ENCODE measurements at places on chromosomes 3 and 15. TPM values are rescaled to one million over a fixed set of nuclear protein-coding genes. Genes with fewer than 3 reads are reported as not detected.

The STOML1 gene
- 20.4 TPM for polyA plus RNA-seq

The CFAP20DC gene
- polyA plus RNA-seq, result 1.8 TPM

The SOX14 gene
- polyA plus RNA-seq, result not detected

The P2RY1 gene
- polyA plus RNA-seq, result not detected

The ZNF445 gene
- 2.9 TPM for polyA plus RNA-seq

The HIGD2B gene
- not detected for polyA plus RNA-seq

The GNAT1 gene
- polyA plus RNA-seq, result not detected

The GOLGA6B gene
- polyA plus RNA-seq, result 0.03 TPM

The WDR93 gene
- 0.57 TPM for polyA plus RNA-seq

The GATA2 gene
- polyA plus RNA-seq, result 5.5 TPM

The SCAANT1 gene
- polyA plus RNA-seq, result not detected

The CADPS gene
- 7.3 TPM for polyA plus RNA-seq

GRCh38 chr15:71203586-71204474, 88.6 kb downstream of the THSD4 start:
- no peaks in the 10 kb centered on the region for H3K36me3 ChIP-seq
- DNase-seq, result no peak
- no peak overlapping the region for H3K27ac ChIP-seq

- no peaks in the 10 kb centered on the region for H3K36me3 ChIP-seq
- no peak overlapping the region for H3K4me3 ChIP-seq
- peak; percentile 14 for DNase-seq
- H3K4me1 ChIP-seq, result peaks cover 8% of the 10 kb centered on the region
Observed at GRCh38 chr3:24303057-24303754, 191.4 kb downstream of the THRB start.

DNA sequence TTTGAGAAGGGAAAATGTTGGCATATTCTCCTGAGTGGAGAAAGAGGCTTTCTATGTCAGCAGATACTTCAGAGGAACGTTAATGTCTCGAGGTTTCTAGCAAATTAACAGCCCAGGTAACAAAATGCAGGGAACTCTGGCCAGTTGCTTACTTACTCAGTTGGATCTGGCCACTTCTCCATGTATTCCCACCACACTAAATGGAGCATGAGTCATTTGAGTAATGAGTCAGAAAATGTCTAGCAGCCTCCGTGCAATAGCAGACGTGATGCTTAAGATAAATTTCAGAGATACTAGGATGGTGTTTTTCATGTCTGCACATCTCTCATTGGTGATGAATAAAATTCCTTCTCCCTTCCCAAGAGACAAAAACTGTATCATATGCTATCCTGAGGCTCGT, 671.5 kb downstream of the FHIT start:
- H3K4me1 ChIP-seq, result no peaks in the 10 kb centered on the region
- H3K36me3 ChIP-seq, result no peaks in the 10 kb centered on the region
- H3K4me3 ChIP-seq, result no peak overlapping the region
- H3K27me3 ChIP-seq, result no peaks in the 10 kb centered on the region
- DNase-seq, result peak; percentile 3

DNA sequence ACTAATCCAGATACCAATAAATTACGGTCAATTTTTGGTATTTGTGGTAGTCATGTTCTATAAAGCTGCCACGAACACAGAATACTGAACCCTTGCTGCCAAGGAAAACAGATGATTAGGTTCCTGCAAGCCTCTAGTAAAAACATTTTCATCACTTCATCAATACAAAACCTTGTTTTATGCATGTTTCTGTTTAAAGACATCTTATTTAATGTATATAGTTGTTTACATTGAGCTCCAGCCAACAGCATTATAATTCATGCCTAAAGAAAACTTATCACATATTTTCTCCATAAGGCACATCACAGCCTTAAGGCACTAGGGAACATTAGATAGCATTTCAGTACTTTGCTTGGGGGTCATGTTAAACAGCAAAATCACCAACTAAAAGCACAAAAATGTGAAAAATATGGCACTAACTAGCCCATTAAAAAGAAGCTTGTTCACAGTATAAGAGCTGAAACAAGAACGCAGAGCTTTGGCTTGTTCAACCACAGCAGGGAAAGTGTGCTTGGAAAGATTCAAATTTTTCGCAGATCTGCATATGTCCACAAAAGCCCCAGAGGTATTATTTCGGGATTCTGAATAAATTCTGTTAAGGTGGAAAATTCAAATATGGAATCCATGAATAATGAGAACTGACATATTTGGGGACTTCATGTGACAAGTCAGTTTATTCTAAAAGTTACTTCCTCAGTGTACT, 27.7 kb downstream of the POLQ start:
- H3K4me3 ChIP-seq, result no peak overlapping the region
- no peak overlapping the region for H3K27ac ChIP-seq
- DNase-seq, result no peak
- peaks cover 14% of the 10 kb centered on the region for H3K36me3 ChIP-seq

GRCh38 chr15:94387849-94388441, 156.6 kb downstream of the MCTP2 start:
- H3K4me1 ChIP-seq, result no peaks in the 10 kb centered on the region
- no peak for DNase-seq
- H3K27me3 ChIP-seq, result no peaks in the 10 kb centered on the region

GRCh38 chr15:77195586-77195985, 124.7 kb upstream of the TSPAN3 start:
- H3K4me3 ChIP-seq, result no peak overlapping the region
- H3K4me1 ChIP-seq, result no peaks in the 10 kb centered on the region
- H3K36me3 ChIP-seq, result peaks cover 9% of the 10 kb centered on the region
- no peak overlapping the region for H3K27ac ChIP-seq
- H3K27me3 ChIP-seq, result no peaks in the 10 kb centered on the region

GRCh38 chr3:13199006-13199776, 126.0 kb upstream of the IQSEC1 start:
- no peaks in the 10 kb centered on the region for H3K27me3 ChIP-seq
- DNase-seq, result no peak
- H3K4me3 ChIP-seq, result no peak overlapping the region
- no peak overlapping the region for H3K27ac ChIP-seq
- H3K36me3 ChIP-seq, result no peaks in the 10 kb centered on the region

DNA sequence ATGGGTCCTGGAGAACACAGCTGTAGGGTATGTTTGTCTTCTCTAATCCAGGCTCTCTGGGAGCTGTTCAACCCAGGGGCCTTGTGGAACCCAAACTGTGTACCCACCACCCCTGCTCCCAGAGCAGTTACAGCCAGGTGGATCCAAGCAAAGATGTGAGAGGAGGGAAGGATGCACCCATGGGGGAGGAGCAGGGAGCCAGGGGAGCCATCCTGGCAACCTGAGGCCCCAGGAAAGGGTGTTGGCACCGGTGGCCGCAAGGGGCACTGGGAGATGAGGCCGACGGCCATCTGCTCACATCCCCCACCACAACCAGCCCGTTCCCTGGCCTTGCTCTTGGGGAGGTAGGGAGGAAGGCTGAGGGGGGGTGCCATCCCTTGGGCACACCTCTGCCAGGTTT, 43.2 kb downstream of the CMTM6 start:
- no peaks in the 10 kb centered on the region for H3K4me1 ChIP-seq
- no peak overlapping the region for H3K27ac ChIP-seq
- no peak for DNase-seq
- no peak overlapping the region for H3K4me3 ChIP-seq
- H3K27me3 ChIP-seq, result no peaks in the 10 kb centered on the region

DNA sequence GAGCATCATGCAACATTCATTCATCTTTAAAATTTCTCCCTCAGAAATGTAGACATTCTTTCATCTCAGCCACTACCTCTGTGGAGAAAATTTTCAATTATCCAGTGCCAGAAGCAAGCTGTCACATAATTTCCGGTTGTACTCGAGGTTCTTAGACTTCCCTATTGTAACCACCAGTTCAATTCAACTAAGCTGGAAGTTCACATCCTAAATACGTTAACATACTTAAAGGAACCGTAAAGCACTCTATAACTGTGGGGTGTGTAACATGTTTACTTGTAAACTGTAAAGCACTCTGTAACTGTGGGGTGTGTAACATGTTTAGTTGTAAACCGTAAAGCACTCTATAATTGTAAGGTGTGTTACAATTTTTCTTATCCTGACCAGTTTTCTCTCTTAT, 150.3 kb downstream of the PLCL2 start:
- no peaks in the 10 kb centered on the region for H3K36me3 ChIP-seq
- no peak overlapping the region for H3K27ac ChIP-seq
- H3K4me3 ChIP-seq, result no peak overlapping the region

GRCh38 chr15:76335307-76336253, 993 bp upstream of the ISL2 start:
- no peaks in the 10 kb centered on the region for H3K27me3 ChIP-seq
- H3K27ac ChIP-seq, result peak overlapping the region; percentile 99
- peak overlapping the region; percentile 54 for H3K4me3 ChIP-seq
- no peaks in the 10 kb centered on the region for H3K36me3 ChIP-seq

- H3K27ac ChIP-seq, result peak overlapping the region; percentile 90
- DNase-seq, result no peak
- no peaks in the 10 kb centered on the region for H3K27me3 ChIP-seq
- no peaks in the 10 kb centered on the region for H3K4me1 ChIP-seq
- H3K36me3 ChIP-seq, result no peaks in the 10 kb centered on the region
Observed at GRCh38 chr15:92914103-92914499, 14.0 kb downstream of the CHD2 start.

- no peak overlapping the region for H3K4me3 ChIP-seq
- H3K27me3 ChIP-seq, result no peaks in the 10 kb centered on the region
- DNase-seq, result no peak
- H3K36me3 ChIP-seq, result peaks cover 4% of the 10 kb centered on the region
- H3K4me1 ChIP-seq, result no peaks in the 10 kb centered on the region
- H3K27ac ChIP-seq, result no peak overlapping the region
Observed at GRCh38 chr3:69250014-69250413, 127.6 kb upstream of the LMOD3 start.

- H3K4me3 ChIP-seq, result no peak overlapping the region
- no peak overlapping the region for H3K27ac ChIP-seq
- DNase-seq, result no peak
- no peaks in the 10 kb centered on the region for H3K36me3 ChIP-seq
- H3K4me1 ChIP-seq, result no peaks in the 10 kb centered on the region
- H3K27me3 ChIP-seq, result no peaks in the 10 kb centered on the region
Observed at GRCh38 chr3:134804508-134805480, 9.7 kb downstream of the EPHB1 start.

GRCh38 chr3:101611023-101611422, 37.0 kb downstream of the PCNP start:
- no peak overlapping the region for H3K27ac ChIP-seq
- H3K4me3 ChIP-seq, result no peak overlapping the region
- DNase-seq, result no peak
- H3K27me3 ChIP-seq, result no peaks in the 10 kb centered on the region
- no peaks in the 10 kb centered on the region for H3K36me3 ChIP-seq

DNA sequence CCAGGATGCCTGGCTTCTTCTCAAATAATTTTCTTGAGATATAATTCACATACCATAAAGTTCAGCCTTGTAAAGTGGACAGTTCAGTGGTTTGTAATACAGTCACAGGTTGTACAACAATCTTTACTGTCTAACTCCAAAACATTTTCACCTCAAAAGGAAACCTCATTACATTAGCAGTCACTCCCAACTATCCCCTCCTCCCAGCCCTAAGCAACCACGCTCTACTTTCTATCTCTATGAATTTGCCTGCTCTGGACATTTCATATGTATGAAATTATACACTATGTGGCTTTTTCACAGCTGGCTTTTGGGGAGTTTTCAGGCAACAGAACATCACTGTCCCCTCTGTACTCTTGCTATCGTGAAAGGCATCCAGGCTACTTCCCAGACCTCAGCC, 17.5 kb downstream of the TGM5 start:
- no peaks in the 10 kb centered on the region for H3K36me3 ChIP-seq
- H3K4me3 ChIP-seq, result no peak overlapping the region
- H3K4me1 ChIP-seq, result no peaks in the 10 kb centered on the region

DNA sequence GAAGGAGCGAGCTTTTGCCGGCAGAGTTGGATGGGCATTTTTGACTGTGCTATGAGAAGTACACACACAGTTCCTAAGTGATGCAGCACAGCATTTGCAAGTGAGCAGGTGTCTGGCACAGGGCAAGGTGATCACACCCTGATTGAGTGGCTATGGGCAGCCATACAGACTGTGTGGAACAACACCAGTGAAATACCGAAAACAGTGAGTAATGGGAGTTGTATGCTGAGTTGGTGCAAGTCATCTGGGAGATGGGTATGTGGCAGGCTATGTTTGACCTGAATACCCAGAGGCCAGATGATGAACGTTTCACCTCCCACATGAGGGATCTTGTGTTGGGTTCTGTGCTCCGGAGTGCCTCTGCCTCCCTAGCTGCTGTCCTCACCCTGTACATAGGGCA, 53.5 kb upstream of the TIPARP start:
- no peaks in the 10 kb centered on the region for H3K36me3 ChIP-seq
- H3K27ac ChIP-seq, result no peak overlapping the region
- H3K27me3 ChIP-seq, result no peaks in the 10 kb centered on the region
- H3K4me1 ChIP-seq, result peaks cover 9% of the 10 kb centered on the region
- H3K4me3 ChIP-seq, result no peak overlapping the region

DNA sequence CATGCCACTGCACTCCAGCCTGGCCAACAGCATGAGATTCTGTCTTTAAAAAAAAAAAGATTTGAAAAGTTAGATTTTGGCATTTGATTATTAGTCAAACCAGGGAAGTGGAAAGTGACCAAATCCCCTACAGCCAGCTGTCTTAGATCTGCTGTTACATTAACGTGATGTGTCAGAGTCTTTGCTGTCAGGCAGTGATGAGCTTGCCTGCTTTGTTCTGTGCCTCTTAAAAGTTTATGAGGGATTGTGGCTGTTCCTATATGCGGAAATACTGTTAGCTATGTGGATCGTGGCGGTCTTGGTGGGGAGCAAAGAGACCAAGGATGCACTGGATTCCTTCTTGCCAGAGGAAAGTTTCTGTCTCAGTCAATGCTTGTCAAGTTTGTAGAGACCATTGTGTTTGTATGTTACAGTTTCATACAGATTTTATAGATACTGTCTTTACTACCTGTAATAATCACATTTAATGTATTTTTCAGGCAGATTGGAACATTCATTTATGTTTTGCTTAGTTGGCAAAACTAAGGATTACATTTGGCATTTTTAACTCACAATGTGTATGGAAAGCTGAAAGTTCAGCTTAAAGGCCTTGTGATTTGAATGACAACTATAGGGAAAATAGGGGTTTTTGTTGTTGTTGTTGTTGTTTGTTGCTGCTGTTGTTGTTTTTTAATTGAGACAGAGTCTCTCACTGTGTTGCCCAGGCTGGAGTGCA, 137.4 kb downstream of the VPS8 start:
- H3K27me3 ChIP-seq, result no peaks in the 10 kb centered on the region
- DNase-seq, result no peak

DNA sequence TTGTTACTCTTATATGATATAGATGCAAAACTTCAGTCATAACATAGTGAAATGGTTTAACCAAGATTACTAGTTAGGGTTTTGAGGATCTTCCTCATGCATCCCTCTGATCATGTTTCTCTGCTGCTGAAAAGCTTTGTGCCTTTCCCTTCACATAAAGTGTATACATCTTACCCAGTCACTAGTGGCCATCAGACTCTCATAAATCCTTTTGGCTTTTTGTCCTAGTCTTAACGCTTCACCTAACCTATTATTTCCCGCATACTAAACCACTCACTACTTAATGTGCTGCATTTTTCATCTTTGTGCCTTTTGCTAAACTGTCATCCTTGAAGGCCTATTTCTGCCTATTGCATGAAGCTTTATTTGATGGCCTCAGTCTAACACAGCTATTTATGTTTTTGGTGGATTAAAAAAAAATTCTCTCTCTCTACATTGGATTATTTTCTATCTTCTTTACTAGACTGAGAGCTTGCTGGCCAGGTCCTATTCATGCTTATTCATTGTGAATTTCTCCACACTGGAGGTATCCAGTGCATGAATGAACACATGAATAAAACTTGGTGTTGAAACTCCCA, 717.6 kb upstream of the GOLIM4 start:
- no peak overlapping the region for H3K4me3 ChIP-seq
- H3K36me3 ChIP-seq, result no peaks in the 10 kb centered on the region
- H3K27me3 ChIP-seq, result no peaks in the 10 kb centered on the region
- no peaks in the 10 kb centered on the region for H3K4me1 ChIP-seq
- H3K27ac ChIP-seq, result no peak overlapping the region

Measured in SK-N-SH (cell line).